ENCODE measurements at places on chromosomes 13 and 19.

GRCh38 chr19:21128901-21129698 lies 12.7 kb upstream of the ZNF431 start:
- no peak for DNase-seq

GRCh38 chr19:50998686-50999085 lies 2.7 kb downstream of the KLK8 start:
- no peak for DNase-seq

DNA sequence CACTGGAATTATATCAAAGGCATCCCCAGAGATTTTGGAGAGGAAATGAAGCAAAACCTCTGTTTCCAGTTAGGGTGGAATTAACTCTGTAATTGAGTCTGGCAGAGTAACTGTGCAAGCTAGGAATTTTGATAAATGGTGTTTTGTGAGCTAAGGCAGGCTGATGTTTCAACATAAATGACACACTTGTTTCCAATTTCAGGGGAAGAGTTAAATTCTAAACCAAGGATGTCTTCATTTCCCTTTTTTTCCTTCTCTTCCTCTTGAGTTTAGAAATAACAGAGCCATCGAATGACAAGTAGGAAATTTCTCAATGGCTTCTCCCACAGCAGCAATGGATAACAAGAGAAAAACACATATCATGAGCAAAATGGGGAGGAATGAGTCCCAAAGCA lies 131.2 kb downstream of the IRS2 start:
- DNase-seq, result no peak

- no peak for DNase-seq
Observed at GRCh38 chr13:80727321-80727975, 386.5 kb upstream of the SPRY2 start.

DNA sequence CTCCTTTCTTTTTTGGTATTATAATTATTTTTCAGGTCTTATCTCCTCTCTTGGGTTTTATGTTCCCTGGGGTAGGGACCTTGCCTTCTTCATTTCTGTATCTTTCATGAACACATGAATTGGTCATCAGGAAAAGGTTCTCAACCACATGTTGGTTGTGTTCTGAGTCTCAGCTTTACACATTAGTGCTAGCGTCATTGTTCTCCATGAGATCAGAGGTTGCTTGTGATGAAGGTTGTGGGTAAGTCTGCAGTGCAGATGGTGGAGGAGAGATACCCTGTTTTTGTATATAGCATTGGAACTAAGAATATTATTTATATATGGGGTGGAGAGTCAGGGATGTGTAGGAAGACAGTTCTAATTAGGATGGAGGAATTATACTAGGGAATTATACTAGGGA lies 24.5 kb upstream of the CEACAM8 start:
- no peak for DNase-seq

GRCh38 chr19:18046059-18046718 lies 38.2 kb downstream of the ARRDC2 start:
- no peak for DNase-seq

- no peak for DNase-seq
Observed at GRCh38 chr13:103287659-103288058, 221.4 kb upstream of the SLC10A2 start.

GRCh38 chr19:54162241-54162805 lies 2.8 kb upstream of the LENG1 start:
- DNase-seq, result peak; percentile 66

GRCh38 chr13:30179597-30180276 lies 127.6 kb downstream of the KATNAL1 start:
- DNase-seq, result no peak

GRCh38 chr13:59660582-59660981 lies 503.1 kb downstream of the DIAPH3 start:
- DNase-seq, result no peak

- DNase-seq, result no peak
Observed at GRCh38 chr19:56189785-56190184, 7.8 kb downstream of the ZSCAN5B start.

DNA sequence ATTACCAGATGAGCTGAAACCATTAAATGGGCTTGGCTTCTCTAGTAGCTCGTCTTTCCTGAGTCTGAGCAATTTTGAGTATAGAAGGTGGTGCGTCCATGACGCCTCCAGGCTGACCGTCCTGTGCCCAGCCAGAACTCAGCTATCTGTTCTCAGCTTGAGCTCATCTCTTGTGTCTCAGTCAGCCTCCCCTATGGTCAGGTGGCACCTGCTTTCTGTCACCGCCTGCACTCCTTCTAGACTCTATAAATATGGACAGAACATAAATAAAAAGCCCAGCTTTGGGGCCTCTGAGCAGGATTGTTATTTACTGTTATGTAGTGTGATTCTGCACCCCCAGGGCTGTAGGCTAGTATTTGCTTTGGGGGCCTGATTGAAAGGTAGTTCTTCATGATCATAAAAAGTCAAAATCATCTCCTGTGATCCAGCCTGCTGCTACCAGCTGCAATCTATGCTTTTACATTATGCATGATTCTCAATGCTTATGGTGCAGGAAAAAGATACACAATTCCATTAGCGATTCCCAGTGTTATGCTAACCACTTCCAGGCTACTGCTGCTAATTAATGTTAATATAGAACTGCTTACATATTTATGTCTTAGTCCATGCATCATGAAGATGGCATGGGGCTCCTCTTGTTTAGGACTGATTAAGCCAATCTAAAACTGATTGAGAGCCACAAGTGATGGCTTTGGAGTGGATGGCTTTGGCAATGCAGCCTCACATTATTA lies 72.5 kb upstream of the TMTC4 start:
- DNase-seq, result no peak

DNA sequence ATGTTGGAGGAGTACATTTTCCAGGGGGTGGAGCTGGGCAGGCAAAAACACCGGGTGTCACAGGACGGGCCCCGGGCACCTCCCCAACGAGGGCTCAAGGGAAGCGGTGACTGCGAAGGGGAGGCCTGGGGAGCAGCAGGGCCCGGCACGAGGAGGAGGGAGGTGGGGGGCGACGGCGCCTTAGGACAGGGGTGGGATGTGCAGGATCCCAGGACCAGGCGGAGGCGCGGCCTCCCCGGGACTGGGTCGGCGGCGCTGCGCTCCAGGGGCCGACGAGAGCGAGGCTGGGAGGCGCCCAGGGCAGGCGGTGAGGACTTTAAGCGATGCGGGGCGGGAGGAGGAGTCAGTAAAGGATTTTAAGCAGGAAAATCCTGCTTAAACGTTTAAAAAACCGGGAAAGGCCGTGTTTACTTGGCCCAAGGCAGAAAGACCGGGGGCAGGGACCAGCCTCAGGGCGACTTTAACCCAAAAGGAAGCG lies 427 bp downstream of the ZNF160 start:
- DNase-seq, result peak; percentile 5

GRCh38 chr13:54637366-54637765 lies 1608.8 kb downstream of the OLFM4 start:
- DNase-seq, result no peak

- DNase-seq, result no peak
Observed at GRCh38 chr13:110620596-110620995, 5.3 kb downstream of the NAXD start.

DNA sequence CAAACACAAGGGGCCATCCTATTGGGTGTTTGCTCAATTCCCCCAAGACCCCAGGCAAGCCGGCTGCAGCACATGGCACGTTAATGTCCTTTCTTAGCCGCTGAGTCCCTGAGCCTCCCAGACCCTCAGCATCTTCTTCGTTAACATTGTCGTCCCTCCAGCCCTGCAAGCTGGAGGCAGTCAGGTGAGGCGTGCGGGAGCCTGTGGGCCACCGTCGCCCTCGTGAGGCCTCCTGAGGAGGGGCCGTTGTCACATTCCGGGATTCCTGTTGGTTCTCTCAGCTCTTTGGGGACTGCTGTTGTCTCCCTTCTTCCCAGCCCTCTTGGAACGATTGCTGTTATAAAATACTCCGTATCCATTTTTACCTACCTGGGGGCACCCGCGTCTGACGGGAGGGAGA lies 140.6 kb downstream of the KDM4B start:
- DNase-seq, result no peak

DNA sequence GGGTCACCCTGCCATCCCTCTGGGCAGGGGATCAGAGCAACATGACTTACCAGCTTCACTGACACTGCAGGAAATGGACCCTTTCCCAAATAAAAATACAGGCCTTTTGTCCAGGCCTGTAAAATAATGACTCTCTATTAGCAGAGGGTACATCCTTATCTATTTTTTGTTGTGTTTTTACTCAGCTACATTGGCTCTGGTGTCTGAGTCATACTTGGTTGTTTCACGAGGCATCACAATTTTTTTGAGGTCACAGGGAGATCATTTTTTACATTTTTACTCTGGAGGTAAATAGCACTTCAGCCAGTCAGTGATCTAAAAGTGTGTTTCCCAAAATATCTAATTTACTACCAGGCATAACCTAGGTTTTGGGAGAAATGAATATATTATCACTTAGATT lies 6.9 kb upstream of the HTR2A start:
- DNase-seq, result no peak

DNA sequence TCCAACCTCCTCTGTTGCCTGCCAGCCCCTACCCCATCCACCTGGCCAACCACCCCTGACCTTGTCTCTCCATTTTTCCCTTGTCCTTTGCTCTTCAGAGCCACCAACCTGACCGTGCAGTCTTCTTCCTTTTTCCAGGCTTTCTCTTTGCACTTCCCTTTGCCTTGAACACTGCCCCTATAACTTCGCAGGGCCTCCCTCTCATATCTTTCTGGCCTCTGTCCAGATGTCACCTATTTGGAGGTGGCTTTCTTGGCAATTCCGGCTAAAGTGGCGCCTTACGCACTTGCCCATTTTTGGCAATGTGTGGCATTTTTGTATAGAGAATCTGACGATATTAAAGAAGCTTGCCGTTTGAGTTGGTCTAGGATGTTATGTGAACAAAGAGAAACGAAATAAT lies 844 bp downstream of the ZNF543 start:
- DNase-seq, result no peak

DNA sequence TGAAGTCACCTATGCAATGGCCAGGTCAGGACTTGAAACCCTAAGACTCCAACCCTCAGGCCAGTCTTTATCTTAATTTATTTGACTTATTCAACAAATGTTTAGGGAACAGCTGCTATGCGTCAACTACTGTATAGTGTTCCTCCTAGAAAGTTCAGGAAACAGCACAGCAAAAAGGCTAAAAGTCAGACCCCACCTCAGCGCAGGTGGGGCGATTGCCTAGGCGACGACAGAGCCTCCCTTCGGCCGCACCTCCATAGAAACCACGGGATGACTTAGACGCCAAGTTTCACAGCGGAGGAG lies 502 bp downstream of the VRK3 start:
- DNase-seq, result no peak

DNA sequence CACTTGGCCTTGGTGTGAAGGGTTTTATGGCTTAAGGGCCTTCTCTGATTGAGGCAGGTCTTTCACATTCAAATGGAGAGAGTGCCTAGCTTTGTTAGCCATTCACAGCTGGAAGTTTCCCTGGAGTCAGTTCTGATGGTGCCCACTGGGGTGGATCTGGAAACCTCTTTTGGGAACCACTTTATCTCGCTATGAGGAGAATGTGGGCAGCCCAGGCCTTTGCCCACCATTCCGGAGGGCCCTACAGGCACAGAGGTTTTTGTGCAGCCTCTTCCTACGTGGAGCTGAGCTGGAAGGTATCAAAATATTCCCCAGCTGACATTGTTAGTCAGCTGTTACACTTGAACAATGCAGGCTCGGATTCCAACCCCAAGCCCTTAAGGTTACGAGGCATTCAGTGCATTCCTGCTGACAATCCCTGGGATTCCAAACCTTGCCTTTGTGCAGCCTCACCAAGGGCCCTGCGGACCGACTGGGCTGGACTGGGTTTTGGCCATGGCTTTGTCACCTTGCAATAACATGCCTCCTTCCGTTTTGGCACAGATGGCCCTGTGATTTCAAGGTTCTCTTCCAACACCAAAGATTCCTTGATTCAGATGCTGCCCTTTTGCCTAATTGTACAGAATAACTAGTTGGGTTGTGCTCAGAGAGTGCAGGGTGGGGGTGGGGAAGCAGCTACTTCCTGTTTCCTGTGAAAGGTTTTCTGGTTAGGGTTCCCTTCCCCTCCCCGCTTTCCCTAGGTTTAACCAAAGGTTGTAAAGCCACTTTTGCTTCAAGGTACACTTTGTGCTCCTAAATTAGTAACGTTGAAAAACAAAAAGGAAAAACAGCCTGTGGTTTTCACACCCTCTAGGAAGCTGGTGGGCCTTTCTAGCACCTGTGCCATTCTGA lies 27.0 kb downstream of the SAE1 start:
- no peak for DNase-seq

DNA sequence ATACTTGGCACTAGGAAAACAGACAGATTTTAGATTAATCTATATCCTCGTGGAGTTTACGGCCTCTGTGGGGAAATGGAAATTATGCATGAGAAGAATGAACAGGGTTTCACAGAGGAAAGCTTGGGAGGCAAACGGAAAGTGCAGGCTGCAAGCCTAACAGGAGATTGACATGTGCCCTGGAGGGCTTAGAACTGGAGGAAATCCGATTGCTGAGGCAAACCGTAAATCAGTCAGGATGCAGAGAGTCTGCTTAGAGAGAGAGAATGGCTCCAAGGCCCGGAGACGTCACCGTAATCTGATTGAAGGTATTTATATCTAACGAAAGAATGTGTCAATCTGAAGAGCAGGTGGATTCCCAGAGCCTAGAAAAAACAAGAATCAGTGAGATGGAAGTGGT lies 143.2 kb downstream of the KATNAL1 start:
- no peak for DNase-seq

- no peak for DNase-seq
Observed at GRCh38 chr19:3501780-3502179, 1.3 kb upstream of the DOHH start.

- DNase-seq, result no peak
Observed at GRCh38 chr13:37406031-37406430, 192.5 kb downstream of the POSTN start.

GRCh38 chr19:46726551-46726950 lies 9.6 kb upstream of the PRKD2 start:
- no peak for DNase-seq

- DNase-seq, result no peak
Observed at GRCh38 chr13:110797230-110797877, 83.9 kb downstream of the ING1 start.

GRCh38 chr13:78198821-78199220 lies 280.2 kb upstream of the EDNRB start:
- no peak for DNase-seq

GRCh38 chr13:37954191-37954590 lies 84.6 kb upstream of the TRPC4 start:
- no peak for DNase-seq

DNA sequence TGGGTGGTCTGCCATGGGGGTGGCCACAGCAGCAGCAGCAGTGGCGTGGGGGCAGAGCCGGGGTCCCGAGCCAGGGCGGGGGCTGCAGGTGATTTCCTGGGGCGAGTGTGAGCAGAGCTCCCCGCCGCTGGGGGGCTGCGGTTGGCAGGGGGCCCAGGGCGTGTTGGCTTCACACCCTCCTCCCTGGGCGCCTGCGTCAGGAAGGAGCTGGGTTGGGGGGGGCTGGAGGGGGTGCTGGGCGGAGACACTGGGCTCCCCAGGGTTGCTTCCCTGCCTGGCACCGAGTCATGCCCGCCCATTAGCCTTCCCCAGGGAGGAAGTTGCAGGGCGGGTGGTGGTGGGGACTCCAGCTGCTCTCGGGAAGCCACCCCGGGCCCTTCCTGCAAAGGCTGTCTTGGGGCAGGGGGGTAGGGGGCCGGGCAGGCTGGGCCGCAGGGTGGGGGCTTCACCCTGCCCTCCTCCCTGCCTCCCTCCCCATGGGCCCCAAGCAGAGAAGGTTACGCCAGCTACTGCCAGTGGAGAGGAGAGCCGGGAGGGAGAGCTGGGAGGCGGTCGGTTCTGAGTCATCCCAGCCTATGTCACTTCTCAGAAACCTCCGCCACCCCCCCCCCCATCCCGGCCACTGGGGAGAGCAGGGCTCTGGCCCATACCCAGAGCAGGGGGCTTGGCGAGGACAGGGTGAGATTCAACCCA lies 4.6 kb downstream of the MIDN start:
- no peak for DNase-seq

Measured in stimulated activated CD4-positive, alpha-beta T cell treated with anti-CD3 and anti-CD28 coated beads, Interleukin-12 subunit alpha, Interleukin-12 subunit beta, amount 100 ng/mL, for 48 hours (primary cell).